ENCODE measurements at places on chromosomes 6 and 20. TPM values are rescaled to one million over a fixed set of nuclear protein-coding genes. Genes with fewer than 3 reads are reported as not detected.
A peak's percentile ranks its signal among the peaks of the same experiment; 100 is the strongest.

Gene PLN
- total RNA-seq, result not detected

DNA sequence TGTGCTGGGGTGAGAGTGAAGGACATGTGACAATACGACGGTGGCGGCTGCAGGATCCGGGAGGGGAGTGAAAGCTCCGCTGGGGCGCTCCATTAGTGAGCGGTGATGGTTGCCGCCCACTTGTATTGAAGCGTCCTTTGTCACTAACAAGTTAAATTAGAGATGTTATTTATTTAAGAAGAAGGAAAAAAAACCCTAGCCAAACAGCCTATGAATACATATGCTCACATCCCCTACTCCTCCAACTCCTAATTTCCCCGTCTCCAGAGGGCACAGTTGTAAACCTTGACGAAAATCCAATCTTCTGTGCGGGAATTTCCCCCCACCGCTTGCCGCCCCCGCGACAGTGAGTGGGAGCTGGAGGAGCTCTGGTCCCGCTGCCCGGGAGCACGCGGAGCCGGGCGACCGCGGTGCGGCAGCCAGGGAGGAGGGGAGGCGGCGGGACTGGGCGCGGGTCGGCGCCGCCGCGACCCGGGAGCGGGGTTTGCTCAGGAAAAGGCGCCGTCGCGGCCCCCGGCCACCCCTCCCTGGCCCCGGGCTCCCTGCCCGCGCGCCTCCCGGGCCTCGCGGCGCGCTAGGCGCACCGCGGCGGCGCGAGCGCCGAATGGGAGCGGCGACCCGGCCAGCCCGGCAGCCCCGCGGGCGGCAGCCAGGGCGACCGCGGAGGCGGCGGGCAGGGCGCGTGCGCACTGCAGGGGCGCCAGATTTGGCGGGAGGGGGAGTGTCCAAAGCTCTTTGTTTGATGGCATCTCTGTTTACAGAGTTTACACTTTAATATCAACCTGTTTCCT is at the start of gene MYB:
Gene MYB, plus strand, starts transcription at position 767 of the 791 bp plus-strand sequence. CDS start 206 bp downstream, outside the sequence.
- peak; percentile 87 for DNase-seq

Gene CLVS2
- not detected for total RNA-seq

DNA sequence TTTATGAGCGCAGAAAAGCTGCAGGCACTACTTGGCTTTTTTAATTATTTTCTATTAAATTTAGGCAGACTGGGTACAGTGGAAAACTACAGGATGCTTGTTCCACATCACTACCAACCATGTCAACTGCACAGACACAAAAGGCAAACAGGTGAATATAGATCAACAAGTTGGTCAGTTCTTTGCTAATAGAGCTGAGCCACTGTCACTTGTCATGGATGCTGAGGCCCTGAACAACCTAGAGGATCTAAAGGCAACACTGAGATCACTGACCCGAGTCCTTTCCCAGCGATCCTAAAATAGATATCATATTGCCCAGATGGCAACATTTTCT is 34.5 kb upstream of the FAM83C start:
- no peak for DNase-seq

- no peak for DNase-seq
Observed at GRCh38 chr20:4581838-4582237, 139.9 kb upstream of the PRND start.

Gene TMEM217
- total RNA-seq, result 9.3 TPM

DNA sequence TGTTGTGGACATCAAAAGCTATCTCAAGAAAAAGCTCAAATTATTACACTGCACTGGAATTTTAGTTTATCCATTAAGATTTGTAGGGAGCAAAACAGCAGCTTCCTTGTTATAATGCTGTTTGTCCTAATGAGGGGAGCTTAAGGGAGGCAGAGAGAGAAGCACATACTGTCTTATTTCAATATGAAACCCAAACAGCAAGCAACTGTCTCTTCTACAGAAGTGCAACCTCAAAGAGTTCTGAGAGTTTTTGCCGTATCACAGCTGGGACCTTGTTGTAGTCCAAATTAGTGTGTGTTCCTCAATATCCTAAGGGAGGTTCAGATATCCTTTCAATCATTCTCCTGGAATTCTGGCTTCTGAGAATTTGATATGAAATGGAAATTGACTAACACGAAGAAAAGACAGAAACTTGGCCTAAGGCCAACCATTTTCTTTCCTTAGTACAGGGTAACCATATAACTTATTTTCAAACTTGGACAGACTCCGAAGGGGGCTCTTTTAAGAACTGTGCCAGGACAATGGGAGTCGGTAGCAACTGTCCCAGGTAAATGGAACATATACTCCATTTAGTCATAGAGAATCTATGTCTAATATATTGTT is 149.3 kb upstream of the CCN2 start:
- no peak for DNase-seq

Gene BPIFB1
- total RNA-seq, result not detected

DNA sequence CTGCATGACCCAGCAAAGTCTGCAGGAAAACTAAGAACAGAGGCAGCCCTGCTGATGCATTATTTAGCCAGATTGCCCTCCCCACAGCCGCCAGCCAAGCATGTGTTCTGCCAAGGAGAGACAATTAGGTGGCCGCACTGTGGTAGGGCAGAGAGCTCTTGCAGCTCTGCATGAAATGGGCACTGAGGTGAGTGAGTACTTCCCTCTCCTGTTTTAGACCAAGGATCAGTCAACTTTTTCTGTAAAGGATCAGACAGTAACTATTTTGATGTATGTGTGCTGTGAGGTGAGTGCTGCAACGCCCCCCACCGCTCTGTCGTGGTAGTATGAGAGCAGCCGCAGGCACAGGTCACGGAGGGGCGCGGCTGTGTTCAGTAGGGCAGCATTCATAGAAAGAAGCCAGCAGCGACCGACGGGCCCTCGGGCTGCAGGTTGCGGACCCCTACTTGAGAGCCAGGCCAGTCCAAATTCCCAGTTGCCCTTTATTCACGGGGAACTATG is 23.8 kb upstream of the FAM50B start:
- no peak for DNase-seq

Gene VIP
- total RNA-seq, result not detected

Gene ETV7
- total RNA-seq, result 7.4 TPM

- DNase-seq, result no peak
Observed at GRCh38 chr6:16388488-16388887, 150.1 kb downstream of the GMPR start.

DNA sequence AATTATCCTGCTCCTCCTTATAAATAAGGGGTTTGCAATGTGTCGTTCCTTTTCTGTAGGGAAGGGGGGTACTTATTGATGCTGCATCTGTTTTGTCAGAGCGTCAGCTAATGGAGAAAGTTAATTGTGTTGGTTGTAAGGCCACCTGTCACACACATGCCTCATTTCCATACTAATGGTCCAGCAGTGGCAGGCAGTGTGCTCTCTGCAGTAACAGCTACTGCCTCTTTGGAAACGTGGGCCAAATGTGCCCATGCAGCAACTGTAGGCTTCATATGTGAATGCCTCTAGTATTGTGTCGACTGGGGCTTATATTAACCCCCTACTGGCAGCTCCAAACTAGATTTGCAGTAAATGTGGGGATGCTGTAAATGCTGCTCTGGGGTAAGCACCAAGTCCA is 56.3 kb upstream of the OLIG3 start:
- DNase-seq, result no peak

Gene TP53TG5
- total RNA-seq, result 0.83 TPM

Data from activated T-cell treated with anti-CD3 and anti-CD28 coated beads, Interleukin-2, amount 50 U/mL, for 72 hours (primary cell).